CD4-positive, alpha-beta T cell treated with Interleukin-2 at 100 ng/mL for 4 hours (primary cell): ENCODE measurements at places on chromosomes 4 and X.

DNA sequence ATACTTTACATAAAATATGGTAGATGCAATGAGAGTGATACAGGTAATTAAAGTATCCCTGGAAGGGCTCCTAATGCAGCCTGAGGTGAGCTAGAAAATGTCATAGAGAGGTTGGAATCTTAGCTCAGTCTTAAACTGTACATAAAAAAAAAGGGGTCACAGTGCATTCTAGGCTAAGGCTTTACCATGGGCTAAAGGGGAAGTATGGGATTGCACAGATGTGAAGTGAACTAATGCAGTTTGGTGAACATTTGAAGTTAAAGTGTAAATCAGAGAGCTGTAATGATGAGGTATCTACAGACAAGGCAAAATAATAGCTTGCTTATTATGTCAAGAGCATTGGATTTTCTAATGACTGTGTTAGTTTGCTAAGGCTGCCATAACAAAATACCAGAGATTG lies 405.9 kb downstream of the ADGRL3 start:
- no peak for DNase-seq

DNA sequence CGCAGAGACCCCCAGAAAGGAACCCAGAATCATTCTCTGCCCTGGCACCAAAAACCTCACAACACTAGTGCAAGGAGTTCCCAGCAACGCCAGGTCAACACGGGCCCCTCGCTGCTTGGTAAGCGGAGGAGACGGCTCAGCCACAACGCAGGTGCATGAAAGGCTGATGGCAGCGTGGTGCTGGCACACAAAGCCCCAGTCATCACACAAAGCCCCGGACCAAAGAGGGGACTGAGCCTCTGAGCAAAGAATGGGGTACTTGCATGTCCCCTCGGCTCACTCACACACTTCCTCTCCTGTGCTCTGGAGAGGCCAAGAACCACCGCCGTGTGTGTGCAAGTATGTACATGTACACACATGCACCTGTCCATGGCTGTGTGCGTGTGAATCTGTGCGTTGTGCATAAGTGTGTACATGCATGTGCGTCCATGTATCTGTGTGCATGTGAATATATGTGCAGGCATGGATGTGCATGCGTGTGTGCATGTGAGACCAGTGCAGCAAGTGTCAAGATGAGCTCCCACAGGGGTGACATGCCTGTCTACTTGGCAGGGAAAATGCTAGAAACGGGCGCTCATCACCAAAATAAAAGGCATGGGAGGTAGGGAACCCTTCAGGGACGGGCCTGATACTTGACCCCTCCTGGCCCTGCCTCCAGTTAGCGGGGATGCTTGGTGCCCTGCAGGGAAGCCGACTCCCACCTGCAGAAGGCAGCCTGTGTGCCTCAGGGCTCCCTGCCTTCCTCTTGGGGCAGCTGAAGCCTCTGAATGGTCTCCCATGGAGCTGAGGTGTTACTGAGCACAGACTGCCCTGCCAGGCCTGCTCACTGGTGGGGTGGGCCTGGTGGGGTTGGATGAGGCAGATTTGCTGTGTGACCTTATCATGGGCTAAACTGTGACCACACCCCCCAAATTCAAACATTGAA lies 60.4 kb downstream of the ZFYVE28 start:
- no peak for DNase-seq

DNA sequence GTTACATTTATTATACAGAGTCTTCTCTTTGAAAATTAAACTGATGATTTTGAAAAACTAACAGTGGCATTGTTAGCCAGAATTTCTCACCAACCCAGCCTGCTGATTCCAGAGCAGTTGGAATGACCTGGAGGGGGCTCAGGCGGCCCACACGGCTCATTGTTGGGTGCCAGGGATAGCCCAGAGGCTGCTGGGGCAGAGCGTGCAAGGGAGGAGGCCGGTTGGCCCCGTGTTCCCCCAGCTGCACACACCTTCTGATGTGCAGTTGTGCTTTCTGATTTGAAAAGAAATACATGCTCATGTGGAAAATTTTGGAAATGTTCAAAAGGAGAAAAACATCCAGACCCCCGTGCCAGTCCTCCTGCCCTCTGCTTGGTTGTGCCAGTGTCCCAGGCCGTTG lies 20.6 kb downstream of the WFS1 start:
- DNase-seq = no peak

- no peak for DNase-seq
These were observed 170.3 kb downstream of the COX18 start for GRCh38 chr4:72899214-72899613.

GRCh38 chr4:73864365-73864764 lies 4.8 kb upstream of the CXCL1 start:
- DNase-seq = no peak

GRCh38 chrX:1205681-1206611 lies 6.5 kb downstream of the CRLF2 start:
- DNase-seq = peak; percentile 62

- DNase-seq = no peak
These were observed 38.0 kb downstream of the MSN start for GRCh38 chrX:65705439-65705838.

- DNase-seq = no peak
These were observed 102.9 kb downstream of the GRXCR1 start for GRCh38 chr4:42995343-42995944.

DNA sequence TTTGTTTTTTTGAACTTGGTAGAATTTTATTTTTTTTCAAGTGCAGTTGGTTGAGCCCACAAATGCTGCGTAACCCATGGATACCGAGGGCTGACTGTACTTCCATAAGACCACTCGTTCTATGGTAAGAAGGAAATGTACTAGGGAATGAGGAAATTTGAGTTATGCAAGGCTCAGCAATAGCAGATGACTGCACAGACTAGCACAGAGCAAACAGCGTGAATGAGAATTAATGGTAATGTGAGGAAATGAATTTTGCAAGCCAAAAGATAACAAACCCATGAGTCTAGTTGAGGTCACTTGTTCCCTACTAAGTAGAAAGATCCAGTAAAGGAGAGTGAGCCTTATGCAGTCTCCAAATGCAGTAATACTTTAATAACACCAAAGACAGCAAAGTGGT lies 17.4 kb downstream of the GSPT2 start:
- no peak for DNase-seq

DNA sequence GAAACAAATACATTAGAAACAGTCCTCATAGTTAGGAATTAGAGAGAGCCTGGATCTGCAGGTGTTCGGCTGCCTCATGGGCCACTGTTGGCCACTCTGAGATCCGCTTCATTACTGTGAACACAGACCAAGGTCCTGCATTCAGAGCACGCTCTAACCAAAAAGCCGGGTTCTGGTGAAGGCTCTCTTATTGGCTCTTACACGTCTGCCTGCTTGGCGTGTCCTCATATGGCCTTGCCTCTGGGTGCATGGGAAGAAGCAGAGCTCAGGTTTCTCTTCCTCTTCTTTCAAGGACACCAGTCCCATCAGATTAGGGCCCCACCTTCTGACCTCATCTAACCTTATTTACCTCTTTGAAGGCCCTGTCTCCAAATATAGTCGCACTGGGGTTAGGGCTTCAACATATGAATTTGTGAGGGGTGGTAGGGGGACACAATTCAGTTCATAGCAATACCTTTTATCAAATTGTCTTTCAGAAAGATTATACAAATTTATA lies 37.1 kb upstream of the ELF2 start:
- DNase-seq = peak; percentile 4

- DNase-seq = no peak
These were observed 26.6 kb downstream of the ADRA2C start for GRCh38 chr4:3792813-3793212.

DNA sequence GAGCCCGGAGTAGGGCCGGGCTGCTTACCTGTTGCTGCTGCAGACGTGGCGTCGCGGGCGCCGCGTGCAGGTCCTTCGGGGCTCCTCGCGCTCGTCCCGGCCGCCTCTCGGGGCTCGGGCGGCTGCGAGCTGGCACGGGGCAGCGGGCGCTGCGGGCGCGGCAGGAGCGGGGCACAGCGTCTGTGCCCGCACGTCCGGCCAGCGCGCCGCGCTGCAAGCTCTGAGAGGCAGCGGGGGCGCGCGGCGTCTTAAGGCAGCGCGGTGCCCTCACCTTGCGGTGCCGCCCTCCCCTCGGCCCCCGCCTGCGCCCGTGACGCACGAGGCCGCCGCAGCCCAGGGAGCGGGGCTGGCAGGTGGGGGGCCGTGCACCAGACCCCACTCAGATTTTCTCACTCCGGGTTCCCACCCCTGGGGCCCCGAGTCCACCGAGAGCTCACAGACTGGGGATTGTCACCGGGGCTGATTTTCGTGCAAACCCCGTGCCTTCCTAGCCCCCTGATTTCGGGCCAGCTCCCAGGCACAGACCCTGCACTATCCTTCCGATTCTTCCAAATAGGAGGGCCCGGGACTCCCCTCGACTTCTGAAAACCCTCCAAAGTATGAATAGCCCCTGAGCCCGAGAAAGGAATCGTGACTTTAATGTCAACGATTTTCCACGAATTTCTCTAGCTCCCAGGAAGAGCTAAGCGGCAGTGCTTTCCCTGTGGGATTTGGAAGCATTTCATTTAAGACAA lies at the start of gene GPR101:
TSS of gene GPR101 (minus strand) at position 222 of the 734 bp plus-strand sequence. CDS start 2,321 bp downstream, outside the sequence.
- no peak for DNase-seq

GRCh38 chrX:69236641-69237040 lies 71.4 kb upstream of the PJA1 start:
- DNase-seq = no peak

- no peak for DNase-seq
These were observed 87.0 kb downstream of the BCOR start for GRCh38 chrX:40010550-40011321.

GRCh38 chrX:106481341-106481740 lies 130.4 kb upstream of the RADX start:
- peak; percentile 59 for DNase-seq

DNA sequence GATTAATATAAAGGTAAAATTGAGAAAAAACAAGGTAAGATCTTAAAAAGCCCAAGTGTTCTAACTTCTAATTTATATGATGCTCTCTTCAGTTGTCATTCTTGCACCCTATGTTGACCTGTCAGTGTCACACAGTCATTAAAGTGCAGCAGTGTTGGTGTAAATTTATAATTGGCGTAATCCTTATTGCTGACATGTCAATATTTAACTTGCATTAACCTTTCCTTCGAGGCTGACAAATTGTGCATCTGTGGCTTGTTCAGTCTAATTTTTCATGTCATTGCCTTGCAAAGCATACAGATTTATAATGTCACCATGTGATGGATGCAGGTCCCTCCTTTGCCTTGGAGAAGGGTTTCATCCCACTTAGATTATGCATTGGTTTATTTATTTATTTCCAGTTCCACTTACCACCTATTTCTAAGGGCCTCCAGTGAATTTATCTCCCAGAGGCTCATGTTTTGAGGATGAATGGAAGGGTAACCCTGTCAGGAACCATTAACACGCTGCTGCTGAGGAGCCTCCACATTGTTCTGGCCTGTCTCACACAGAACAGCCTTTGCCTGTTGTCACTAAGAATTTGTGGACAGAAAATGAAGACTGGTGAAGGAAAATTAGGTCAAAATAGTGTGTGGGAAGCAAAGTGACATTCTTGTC lies 1098.5 kb upstream of the LCORL start:
- no peak for DNase-seq

DNA sequence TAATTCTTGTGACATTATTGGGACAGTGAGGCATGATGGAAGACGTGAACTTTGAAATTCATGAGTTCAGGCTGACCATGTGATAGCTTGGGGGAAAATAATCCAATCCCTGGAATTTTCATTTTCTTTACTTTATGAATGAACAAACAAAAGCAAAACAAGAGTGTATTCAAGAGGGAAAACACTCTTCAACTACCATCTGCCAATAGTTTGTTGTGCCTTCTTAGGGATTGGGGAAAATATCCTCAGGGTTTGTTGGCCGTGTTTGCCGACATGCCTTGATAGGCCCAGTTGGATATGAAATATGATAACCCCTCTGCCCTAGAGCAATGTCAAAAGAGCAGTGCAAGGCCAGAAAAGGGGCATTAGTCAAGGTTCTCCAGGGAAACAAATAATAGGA lies 80.8 kb upstream of the CLNK start:
- DNase-seq = no peak

DNA sequence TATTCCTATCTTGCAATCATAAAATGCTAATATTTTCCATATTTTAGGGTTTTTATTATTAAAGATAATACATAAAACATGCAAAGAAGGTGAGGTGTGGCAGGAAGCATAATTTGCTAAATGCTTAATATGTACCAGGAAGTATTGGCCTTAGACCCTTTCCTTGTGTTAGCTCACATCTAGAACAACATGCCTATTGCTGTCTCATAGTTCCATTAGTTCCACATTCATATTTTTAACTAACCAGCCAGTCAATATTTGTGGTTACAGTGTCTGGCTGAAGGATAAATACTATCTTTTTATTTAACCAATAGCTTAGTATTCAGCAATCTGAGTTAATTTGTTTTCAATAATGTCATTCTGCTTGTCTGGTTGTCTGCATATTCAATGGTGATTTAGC lies 432.6 kb downstream of the INPP4B start:
- DNase-seq = no peak

DNA sequence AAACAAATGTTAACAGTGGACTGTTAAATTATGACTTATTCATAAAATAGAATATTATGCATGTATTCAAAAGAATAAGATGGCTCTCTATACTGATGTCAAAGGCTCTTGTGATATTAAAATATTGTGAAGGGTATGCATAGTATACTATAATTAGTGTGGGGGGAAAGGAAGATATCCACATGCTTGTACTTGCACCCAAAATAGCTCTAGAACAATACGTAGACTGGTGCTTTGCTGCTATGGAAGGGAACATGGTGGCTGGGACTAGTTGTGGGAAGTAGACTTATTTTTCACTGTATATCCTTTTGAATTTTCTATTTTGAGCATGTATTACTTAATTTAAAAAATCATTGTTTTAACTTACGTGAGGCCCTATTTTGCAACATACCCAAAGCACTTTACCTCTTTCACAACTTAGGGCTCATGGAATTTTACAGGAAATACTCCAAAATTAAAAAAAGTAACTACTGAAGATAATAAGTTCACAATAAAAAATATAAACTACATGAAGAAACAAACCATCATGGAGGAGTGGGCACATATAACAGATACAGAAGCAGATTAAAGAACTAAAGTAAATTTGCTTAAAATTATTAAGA lies 7.9 kb downstream of the PGRMC2 start:
- no peak for DNase-seq

DNA sequence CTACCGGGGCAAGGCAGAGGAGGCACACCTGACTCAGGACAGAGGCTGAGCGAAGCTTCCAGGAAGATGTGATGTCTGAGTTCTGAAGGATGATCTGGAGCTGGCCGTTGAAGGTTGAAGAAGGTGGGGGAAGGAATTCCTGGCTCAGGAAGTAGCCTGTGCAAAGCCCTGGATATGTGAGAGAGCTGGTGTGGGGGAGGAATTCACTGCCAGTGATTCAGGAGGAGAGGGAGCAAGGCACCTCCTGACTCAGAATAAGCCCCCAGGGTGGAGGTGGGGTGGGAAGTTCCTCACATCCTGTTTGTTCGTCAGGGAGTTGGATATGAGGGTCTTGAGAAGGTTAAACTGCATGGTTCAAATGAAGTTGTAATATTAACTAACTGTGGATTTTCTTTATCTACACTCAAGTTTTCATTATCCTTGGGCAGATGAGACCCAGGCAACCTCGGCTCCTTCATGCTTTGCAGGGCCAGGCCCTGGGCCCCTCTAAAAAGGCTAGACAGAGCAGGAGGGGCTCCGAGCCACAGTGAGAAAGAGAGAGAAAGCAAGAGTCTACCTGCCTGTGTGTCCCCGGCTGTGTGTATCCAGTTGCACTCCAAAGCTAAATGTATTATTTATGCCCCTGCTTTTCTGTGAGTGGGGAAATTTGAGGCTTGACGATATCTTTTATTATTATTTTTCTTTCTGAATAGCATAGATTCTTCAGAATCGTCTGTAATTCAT lies 7.1 kb downstream of the NHSL2 start:
- no peak for DNase-seq
